Left forelimb (tissue), 1 donor: ENCODE measurements at places on chromosomes 3 and 15.

DNA sequence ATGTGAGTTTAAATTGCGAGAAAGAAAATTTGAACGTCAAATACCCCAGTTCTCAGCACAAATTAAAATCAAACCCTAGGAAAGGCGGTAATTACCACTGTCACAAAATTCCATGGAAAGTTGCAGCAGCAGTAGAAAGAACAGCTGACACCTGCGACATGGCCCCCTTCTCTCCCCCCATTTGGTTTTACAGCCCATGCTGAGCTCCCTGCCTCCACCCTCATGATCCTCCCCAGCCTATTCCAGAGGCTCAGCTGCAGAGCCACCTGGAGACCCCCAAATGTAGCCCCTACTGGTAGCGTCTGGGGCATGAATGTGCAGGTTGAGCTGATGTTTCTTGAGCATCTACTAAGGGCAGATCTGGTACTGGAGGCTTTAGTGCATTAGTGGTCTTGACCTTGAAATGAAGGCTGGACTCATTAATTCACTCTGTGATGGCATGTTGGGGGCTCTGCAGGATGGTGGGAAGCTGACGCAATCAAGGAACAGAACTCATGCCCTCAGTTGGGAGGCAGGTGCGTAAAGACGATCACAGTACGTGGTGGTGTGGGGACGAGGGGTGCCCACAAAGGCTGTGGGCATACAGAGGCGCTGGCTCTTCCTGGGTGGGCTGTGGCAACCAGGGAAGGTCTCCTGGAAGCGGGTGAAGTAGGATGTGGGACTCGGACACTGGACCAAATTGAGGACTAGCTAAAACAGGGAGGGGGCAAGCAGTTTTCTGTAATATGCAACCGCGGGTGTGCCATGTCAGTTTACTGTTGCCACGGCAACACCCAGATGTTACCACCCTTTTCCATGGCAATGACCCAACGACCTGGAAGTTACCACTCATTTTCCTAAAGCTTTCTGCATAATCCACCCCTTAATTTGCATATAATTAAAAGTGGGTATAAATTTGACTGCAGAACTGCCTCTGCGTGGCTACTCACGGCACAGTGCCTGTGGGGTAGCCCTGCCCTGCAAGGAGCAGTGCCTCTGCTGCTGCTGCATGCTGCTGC lies 39.8 kb downstream of the PRKCD start:
- DNase-seq = no peak

DNA sequence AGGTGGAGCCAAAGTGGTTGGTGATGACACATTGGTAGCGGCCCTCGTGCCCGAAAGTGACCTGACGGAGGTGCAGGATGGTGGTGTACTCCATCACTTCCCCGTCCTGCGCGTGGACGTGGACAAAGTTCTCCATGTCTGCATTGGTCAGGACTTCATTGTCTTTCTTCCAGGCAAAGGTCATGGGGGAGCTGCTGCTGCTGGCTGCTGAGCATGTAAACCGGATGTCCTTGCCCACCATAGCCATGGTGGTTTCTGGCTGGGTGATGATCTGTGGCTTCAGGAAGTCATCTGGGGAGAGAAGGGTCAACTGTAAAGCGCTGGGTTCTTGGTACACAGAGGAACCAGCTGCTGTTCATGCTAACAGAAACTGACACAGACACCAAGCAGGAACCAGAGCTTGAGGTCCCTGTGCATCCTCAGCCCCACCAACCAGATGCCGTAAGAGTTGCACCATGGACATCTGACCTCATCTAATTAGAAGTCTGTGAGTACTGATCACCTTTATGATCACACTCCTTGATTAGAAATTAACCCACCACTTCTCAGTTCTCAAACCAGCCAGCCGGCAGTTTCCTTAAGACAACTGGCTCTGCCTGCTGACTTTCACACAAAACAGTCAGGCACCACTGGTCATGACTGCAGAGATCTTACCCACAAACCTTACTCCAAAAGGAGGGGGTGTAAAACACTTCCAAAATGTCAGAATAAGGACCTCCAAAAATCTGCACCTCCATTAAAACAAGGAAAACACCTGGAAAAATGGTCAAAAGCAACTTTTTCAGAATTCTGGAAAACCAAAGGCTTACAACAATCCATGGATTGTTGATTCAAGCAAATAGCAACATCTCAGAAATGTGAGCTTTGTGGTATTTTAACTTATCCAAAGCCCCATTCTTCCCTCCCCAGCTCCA lies 114.6 kb downstream of the LRIG1 start:
- DNase-seq = no peak

- DNase-seq = no peak
These were observed 4.8 kb upstream of the CSPG5 start for GRCh38 chr3:47583320-47584075.

- DNase-seq = no peak
These were observed 55.0 kb downstream of the GOLIM4 start for GRCh38 chr3:168040607-168041208.

GRCh38 chr15:37103475-37104423 lies 3.4 kb upstream of the MEIS2 start:
- DNase-seq = no peak
